ENCODE measurements at places on chromosomes 6 and 20.

DNA sequence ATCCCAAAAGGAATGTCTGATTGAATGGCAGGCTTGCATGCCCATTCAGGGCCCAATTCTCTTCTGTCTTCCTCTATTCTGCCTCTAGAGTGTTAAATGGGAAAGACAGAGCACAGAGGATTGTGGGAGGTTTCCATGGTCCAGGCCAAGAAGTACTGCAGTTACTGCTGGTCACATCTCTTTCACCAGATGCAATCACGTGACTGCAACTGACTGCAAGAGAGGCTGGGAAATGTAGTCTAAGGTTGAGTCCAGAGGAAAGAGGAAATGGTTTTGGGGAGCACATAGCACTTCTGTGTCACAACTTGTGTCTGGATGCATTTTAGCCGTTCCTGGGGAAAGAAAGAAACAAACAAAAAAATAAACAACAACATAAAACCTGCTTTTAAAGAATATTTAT lies 336.4 kb upstream of the BTBD3 start:
- DNase-seq = no peak

DNA sequence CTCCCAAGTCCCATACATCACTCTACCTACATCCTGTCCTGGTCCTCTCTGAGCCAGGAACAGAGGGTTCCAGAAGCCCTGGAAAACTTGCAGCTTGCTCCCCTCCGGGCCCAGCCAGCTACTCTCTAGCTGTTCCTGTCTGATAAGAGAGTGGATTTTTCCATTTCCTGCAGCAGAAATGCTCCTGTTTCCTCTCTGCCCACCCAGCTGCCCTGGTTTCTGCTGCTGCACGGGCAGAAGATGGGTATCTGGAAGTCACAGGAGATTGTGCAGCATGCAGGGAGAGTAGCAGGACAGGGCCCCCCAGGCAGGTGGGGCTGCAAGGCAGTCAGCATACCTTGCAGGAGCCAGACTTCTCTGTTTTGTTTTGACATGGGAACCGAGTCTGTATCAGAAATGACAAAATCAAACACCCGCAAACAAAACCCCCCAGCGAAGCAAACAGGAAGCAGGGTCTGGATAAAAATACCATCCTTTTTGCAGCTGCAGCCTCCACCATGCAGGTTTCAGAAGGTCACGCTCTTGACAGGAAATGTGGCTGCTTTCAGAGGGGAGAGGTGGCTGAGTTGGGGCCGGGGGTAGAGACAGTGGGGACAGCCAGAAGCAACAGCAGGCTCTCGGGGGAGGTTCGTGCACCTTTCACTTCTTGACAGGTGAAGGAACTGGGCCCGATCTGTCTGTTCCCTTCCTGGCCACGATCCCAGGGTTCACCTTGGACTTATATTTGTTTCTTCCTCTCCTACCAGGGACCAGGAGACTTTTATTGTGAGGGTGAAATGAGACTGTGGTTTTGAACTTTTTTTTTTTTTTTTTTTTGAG lies 50.8 kb upstream of the FAM83D start:
- no peak for DNase-seq

DNA sequence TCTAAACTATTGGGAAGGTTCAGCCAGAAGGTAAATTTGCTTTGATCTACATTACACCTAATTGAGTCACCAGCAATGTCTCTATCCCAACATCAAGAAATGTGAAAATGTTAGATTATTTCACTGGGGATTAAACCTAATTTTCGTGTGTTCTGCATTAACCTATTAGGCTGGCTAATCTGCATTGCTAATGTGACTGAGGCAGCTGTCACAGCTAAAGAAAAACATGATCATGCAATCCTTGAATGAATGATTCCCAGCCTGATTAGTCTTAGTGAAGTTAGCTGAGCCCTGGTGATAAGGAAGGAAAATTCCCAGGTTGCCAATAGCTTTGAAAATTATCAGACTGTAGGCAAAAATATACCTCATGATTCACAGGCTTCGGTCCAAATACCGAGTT lies 135.3 kb downstream of the LINC00237 start:
- no peak for DNase-seq

DNA sequence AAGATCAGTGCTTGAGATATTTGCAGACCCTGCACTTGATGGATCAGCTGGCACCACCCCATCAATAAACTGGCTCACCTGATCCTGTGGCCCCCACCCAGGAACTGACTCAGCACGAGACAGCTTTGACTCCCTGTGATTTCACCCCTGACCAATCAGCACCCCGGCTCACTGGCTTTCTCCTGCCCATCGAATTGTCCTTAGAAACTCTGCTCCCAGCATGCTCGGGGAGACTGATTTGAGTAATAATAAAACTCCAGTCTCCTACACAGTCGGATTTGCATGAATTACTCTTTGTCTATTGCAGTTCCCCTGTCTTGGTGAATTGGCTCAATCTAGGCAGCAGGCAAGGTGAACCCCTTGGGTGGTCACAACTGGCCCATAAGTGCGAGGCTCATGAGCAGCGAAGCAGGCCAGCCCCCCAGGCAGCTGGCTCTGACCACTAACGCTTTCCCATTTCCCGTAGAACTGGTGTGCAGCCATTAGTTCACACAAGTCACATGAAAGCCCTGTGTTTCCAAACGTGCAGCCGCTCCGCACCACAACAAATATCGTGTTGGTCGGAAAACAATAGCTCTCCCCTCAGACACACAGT lies 79.6 kb downstream of the RSPH3 start:
- no peak for DNase-seq

DNA sequence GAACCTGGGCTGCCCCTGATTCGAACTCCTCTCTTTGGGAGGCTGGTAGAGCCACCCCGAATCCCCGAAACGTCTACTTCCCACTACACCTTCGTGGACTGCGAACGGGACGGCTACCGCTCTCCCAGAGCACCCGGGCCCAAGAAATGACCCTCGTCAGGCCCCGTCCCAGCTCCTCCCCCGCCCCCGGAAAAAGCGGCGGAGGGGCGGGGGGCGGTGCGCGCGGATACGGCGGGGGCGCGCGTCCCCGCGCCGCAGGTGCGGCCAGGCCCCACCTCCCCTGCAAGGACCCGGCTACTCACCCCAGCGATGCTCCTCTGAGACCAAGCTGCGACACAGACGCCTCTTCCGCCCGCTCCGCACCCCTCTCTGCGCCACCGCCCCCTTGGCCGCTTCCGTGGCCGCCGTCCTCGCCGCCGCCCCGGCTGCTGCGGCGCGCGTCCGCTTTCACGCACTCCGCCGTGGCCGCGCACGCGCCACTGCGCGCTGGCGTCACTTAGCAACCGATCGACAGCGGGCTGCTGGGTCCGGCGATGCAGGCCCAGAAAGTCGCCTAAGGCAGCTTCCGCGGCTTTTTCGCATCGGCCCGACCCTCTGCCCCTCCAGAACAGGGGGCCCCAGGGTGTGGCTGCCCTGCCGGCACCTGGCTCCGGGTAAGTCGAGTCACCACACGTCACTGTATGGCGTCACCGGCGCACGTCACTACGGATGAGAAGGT lies at the start of gene BTBD9:
Gene BTBD9 (minus strand): TSS at position 432 of the 718 bp plus-strand sequence.
- peak; percentile 61 for DNase-seq

GRCh38 chr6:168377484-168377855 lies 57.9 kb upstream of the DACT2 start:
- DNase-seq = no peak

GRCh38 chr20:8994045-8994444 lies 74.8 kb upstream of the PLCB4 start:
- no peak for DNase-seq

DNA sequence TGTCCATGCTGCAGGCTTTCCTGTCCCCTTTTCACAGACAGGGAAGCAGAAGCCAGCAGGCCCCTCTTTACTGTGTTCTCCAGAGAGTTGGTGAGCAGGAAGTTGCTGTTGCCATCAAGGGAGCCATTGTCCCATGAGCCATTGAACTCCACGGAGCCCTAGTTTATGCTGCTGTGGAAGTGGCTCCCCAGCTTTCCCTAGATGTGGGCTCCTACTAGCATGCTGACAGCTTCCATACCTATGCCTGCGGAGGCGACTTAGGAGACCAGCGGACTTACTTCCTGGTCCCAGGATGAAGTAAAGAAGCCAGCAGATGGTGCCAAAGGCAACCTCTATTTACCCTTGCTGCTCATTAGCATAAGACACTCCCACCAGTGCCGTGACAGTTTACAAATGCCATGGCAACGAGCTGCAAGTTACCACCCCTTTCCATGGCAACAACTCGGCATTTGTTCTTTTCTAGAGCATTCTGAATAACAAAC lies 30.8 kb upstream of the FKBP1A start:
- DNase-seq = no peak

- no peak for DNase-seq
Observed at GRCh38 chr6:143901885-143902750, 37.8 kb downstream of the ZC2HC1B start.

DNA sequence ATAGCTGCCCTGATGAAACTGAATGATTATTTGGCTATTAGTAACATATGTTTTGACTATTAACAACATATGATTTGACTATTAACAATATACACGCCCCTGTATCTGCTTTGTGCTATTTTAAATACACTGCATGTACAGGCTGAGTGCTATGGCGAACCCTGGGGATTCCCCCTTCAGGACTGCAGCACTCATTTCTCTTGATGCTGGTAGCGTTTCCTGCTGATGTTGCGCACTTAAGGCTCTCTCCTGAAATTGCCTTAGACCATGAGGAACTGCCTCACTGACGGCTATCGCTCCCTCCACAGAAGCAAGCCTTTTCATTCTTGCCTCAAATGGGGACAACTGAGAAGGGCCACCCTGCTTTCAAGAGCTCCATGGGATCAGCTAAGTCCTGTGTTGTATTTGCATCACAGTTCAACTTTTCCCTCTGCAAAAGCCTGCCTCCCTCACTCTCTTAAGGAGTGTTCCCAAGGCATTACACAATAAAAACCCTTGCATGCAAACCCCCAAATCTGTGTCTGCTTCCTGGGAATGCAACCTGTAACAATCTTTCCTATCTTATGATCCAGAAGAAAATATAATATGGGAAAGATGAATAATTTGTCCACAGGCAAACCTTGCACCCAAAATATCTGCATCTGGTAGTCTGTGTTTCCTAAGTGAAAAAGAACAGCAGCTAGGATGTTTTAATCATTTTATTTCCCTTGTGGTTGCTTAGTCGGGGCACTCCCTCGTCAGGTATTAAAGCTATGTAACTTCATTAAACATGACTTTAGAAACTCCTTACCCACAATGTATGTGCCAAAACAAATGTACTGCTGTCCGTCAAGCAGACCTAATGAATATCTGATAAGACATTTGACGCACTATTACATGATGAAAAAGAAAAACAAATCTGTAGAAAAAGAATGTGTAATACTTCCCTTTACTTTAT lies 456.4 kb downstream of the COL12A1 start:
- DNase-seq = no peak

Data from activated naive CD4-positive, alpha-beta T cell (primary cell).